Caki2 (cell line): ENCODE measurements at places on chromosomes 7 and 10. TPM values are rescaled to one million over a fixed set of nuclear protein-coding genes. Genes with fewer than 3 reads are reported as not detected.

DNA sequence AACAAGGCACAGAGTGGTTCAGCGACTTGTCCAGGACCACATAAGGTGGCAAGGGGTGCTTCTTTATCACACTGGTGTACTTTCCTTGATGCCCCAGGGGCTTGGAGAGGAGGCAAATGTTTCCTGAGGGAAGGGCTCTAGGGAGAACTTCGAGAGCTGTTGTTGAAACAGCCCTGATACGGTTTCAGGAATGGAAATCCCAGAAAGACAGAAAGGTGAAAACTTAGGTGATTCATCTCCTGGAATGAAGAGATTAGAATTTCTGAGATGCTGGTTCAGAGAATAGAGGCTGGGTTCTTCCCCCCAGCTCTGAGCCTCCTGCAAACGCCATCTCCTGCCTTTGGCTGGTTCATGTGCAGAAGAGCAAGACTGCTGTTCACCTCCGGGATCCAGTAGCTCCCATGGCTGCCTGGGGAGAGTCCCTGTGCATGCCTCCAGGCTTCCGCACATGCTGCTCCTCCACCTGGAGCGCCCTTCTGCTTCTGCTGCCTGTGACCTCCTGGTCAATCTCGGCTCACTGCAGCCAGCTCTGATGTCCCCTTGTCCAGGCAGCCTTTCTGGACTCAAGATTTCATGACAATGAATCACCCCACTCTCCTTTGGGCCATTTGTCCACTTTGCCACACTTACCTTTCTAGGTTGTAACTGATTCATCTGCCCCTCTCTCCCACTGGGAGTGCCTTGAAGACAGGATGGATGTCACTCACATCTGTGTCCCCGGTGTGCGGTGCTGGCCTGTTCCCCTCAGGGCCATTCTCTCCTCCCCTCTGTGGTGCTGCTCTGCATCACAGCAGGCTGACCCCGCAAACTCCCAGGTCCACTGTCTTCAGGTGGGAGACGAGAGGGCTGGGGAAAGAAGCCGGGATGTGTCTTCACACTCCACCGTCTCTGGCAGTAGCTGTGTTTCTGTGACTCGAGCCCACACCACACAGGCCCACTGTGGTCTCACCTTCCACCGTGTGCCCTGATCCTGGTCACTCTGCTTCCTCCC, 3.6 kb upstream of the CDH23 start:
- DNase-seq, result no peak

The PPP1R17 gene
- not detected in 2 replicates for total RNA-seq

The IDI2 gene
- total RNA-seq, result not detected in 2 replicates

GRCh38 chr7:106064316-106064715, 47.8 kb downstream of the SYPL1 start:
- no peak for DNase-seq
